ENCODE measurements at places on chromosomes 3 and 15. TPM values are rescaled to one million over a fixed set of nuclear protein-coding genes. Genes with fewer than 3 reads are reported as not detected.
A peak's percentile ranks its signal among the peaks of the same experiment; 100 is the strongest.

GRCh38 chr15:33454346-33454745 is 143.6 kb downstream of the RYR3 start:
- DNase-seq: no peak
- H3K27ac ChIP-seq: no peak overlapping the region
- H3K4me1 ChIP-seq: no peaks in the 10 kb centered on the region
- H3K4me3 ChIP-seq: no peak overlapping the region

PPP1R14D gene
- total RNA-seq: not detected

DNA sequence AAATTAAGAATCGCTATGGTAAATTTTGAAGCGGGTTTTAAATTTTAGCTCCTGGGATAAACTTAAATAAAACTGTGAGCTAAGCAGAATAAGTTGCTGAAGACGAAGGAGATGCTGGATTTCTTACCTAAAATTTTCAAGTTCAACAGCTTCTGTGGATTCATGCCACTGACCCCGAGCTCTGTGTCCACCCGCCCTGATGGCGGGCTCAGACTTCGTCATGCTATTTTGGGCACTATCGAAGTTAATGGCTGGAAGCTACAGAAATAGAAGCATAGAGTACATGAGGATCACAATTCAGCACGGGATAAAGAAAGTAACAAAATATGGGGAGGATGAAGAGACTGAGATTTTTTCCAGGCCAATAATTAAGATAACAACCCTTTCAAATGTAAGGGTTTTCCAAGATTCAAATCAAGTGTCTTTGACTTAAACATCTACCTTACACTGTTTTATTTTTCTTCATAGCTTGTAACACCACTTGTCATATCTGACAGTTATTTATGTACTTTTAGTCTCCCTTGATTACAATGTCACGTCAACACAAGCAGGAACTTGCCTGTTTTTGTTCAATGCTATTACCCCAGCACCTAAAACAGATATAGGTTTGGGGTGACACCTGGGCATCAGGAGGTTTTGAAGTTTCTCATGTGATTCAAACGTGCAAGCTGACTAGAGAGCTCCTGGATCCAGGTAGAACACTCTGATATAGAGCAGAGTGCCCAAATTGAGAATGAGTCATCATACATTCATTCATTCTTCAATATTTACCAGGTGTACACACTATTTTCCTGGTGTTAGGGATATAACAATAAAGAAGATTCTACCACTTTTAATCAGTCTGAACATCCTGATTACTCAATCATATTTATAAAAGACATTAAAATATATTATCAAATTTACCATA is 23.0 kb downstream of the NEK10 start:
- H3K4me1 ChIP-seq: no peaks in the 10 kb centered on the region
- no peaks in the 10 kb centered on the region for H3K27me3 ChIP-seq
- no peak overlapping the region for H3K27ac ChIP-seq
- no peak overlapping the region for H3K4me3 ChIP-seq
- DNase-seq: no peak

UBE2E2 gene
- total RNA-seq: 39.3 TPM

DNA sequence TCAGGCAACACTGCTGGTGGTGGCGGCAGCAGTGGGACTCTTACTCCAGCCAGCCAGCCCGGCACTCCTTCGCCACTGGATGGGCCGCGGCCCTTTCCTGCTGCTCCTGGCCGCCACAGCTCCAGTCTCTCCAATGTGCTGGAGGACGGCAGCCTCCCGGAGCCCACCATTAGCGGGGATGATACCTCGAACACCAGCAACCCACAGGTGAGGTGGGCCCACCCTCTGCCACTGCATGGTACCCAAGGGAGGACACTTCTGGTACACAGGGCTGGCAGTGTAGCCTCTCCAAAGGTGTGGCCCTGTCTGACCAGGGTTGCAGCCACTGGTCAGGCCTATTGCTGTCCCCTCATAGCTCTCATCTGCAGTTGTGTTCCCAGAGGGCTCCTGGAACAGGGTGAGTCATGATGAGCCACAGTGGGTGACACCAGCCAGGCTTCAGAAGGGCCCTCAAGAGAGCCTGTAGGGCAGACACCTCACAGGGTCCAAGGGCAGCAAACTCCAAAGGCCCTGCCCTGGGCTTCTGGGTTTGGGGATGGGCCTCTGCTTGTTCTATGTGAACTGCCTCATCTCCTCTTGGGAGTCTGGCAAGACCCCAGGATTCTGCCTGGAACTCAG is 20.8 kb downstream of the NBEAL2 start:
- H3K36me3 ChIP-seq: no peaks in the 10 kb centered on the region
- no peaks in the 10 kb centered on the region for H3K27me3 ChIP-seq
- no peaks in the 10 kb centered on the region for H3K4me1 ChIP-seq
- no peak overlapping the region for H3K4me3 ChIP-seq

DNA sequence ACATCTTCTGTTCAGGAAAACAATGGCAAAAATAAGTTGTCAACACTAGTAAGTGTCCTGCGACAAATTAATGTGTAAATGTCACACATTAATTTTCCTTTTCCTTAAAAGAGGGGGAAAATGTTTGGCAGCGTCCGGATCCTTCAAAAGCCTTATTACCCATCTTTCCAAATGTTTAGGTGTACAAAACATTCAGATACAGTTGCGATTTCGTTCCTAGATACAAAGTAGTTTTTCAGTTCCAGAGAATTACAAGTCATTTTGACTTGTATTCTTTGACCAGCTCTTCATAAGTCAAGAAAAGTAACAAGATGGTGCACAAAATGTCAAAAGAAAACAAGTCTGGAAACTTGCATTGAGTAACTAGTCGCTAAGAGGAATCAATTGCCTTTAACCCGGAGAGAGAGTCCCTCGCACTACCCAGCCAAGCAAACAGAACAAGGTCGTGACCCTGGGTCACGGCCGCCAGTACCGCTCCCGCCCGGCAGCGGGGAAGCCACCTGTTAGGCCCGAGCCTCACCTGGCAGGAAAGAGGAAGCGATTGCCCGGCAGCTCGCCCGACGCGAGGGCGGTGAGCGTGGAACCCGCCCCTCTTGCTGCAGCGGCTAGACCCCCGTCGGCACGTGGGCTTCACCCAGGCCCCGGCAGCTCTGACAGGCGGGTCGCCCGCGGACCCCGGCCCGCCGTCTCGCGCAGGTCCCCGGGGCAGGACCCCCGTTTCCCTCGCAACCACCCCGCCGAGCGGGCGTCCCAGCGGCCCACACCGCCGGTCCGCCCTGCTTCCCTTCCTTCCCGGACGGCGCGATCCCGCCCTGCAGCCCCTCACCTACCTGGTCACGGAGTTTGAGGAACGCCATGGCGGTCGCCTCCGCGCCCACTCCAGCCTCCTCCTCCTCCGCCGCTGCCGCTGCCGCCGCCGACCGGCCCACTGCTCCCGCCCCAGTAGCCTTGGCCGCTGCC is 61.0 kb upstream of the ANKRD28 start:
- H3K4me3 ChIP-seq: peak overlapping the region; percentile 79
- peak; percentile 57 for DNase-seq
- no peaks in the 10 kb centered on the region for H3K4me1 ChIP-seq
- H3K36me3 ChIP-seq: no peaks in the 10 kb centered on the region
- no peaks in the 10 kb centered on the region for H3K27me3 ChIP-seq
- no peak overlapping the region for H3K27ac ChIP-seq

GRCh38 chr3:14525685-14526631 is 14.2 kb downstream of the GRIP2 start:
- no peaks in the 10 kb centered on the region for H3K4me1 ChIP-seq
- H3K36me3 ChIP-seq: no peaks in the 10 kb centered on the region
- no peak overlapping the region for H3K27ac ChIP-seq
- H3K4me3 ChIP-seq: no peak overlapping the region
- H3K27me3 ChIP-seq: no peaks in the 10 kb centered on the region

BCHE gene
- 1.9 TPM for total RNA-seq

Measured in aorta (tissue), 5 donors.